ENCODE measurements at places on chromosomes 13 and 19. TPM values are rescaled to one million over a fixed set of nuclear protein-coding genes. Genes with fewer than 3 reads are reported as not detected.

- no peak for DNase-seq
- no peak overlapping the region for H3K4me3 ChIP-seq
- no peaks in the 10 kb centered on the region for H3K36me3 ChIP-seq
- H3K4me1 ChIP-seq, result no peaks in the 10 kb centered on the region
Measured at GRCh38 chr13:41332829-41333228, 21.8 kb downstream of the NAA16 start.

DNA sequence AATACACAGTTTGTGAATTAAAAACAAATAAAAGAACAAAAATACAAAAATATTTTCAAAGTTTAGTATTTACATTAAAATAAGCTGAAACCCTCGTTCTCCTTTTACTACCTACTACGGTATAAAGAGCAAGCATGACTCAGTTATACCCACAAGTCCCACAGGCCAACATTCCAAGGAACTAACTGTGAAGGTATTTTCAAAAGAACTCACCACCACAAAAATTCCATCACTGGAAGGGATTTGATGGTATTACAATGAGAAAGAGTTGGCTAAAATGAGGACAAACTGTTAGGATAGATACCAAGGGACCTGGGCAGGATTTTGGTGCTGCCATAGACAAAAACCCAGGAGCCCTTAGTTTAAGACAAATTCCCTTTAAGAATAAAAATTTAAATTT lies 122.7 kb downstream of the TBC1D4 start:
- no peaks in the 10 kb centered on the region for H3K4me1 ChIP-seq
- no peak for DNase-seq
- no peaks in the 10 kb centered on the region for H3K36me3 ChIP-seq
- no peaks in the 10 kb centered on the region for H3K27me3 ChIP-seq
- H3K27ac ChIP-seq, result no peak overlapping the region
- no peak overlapping the region for H3K4me3 ChIP-seq

DNA sequence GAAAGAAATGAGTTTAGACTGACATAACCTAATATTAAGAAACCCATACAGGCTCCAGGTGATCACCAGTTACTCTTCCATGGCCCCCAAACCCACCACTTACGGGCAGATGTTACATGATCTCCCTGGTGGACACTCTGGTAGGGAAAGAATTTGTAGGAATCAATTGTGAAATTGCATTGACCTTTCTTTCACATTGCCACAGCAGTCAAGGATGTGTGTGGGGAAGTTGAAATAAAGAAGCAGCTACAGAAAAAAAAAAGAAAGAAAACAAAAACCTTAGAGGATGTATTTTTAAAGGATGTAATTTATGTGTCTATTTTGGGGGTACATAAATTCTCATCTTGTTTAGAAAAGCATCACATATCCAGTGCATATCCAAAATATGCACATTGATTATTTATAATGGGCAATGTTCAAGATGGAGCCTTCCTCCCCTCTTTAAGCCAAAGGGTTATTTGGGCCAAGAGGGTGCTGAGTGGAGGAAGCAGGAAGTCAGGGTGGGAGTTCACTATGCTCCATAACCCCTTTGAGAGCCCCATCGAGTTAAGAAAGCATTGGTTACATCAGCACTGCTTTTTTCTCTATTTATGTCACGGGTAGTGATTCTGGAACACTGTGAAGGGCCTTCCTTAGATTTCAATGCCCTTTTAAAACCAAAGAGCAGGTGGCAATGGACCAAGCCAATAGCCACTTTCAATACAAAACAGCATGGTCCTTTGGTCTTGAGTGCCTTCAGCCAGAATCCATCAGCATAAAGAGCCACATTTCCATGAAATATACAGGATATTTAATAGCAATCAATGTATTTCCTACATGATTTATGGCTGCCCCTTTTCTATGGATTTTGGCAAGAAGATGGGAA lies 169.6 kb downstream of the LACC1 start:
- no peak for DNase-seq
- H3K27ac ChIP-seq, result no peak overlapping the region
- H3K36me3 ChIP-seq, result no peaks in the 10 kb centered on the region

ZNF254 gene
- 14.1 TPM for total RNA-seq

DNA sequence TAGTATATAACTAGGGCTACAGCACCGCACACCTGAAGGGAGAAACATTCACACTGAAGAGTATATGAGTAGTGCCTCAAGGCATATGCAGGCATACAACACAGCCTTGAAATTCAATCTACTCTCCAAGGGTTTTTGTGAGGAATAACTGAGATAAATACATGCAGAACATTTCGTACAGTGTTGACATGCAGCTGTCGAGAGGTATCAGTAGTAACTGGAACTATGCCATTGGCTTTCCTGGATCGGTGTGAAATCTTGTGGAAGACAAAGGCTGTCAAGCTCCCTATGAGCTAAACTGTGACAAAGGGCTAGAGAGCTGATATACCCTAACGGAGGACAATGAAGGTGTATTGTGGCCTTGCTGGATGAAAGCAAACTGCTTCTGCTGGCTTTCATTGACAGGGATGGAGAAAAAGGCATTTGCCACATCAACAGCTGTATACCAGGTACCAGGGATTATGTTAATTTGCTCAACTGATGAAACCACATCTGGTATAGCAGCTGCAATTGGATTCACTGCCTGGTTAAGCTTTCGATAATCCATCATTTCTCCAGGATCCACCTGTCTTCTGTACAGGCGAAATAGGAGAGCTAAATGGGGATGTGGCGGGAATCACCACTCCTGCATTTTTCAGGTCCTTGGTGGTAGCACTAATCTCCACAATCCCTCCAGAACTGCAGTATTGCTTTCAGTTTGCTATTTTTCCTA lies 16.3 kb downstream of the MTRF1 start:
- DNase-seq, result no peak
- no peaks in the 10 kb centered on the region for H3K27me3 ChIP-seq
- H3K27ac ChIP-seq, result no peak overlapping the region
- H3K4me1 ChIP-seq, result no peaks in the 10 kb centered on the region

DNA sequence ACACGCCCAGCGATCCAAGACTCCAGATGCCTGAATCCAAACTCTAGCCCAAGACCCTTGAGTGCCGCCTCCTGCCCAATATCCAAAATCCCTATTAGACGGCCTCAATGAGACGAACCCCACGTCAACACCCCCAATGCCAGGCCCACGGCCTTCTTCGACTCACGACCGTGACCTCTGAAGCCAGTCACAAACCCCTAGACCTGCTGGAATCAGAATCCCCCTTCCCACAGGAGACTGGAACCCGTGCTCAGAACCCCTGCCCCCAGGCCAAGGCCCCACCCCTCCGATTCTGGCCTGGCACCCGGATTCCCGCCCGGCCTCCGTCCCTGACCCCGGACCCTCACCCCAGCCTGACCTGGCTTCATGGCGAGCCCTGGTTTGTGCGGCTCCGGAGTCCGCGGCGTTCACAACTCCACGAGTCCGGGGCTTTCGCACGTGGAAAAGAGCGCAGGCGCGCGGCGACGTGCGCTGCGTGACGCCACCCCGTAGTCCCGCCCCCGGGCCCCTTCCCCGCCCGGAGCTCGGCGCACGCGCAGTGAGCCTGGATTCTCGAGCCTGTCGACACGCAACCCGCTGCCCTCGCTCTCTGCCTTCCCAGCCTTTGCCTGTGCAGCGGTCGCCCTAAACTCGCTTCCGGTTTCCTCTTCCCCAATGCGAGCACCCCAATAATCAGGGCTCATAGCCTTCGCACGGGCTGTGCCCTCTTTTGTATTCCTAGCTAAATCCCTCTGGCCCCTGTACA lies at the start of gene FBL:
TSS of gene FBL (minus strand) at position 447 of the 745 bp plus-strand sequence. CDS start at position 368, 79 bp downstream.
- H3K4me1 ChIP-seq, result peaks cover 13% of the 10 kb centered on the region
- peak; percentile 98 for DNase-seq
- peak within 1 kb of the TSS; percentile 65 for H3K4me3 ChIP-seq
- H3K36me3 ChIP-seq, result no peaks in the 10 kb centered on the region

DNA sequence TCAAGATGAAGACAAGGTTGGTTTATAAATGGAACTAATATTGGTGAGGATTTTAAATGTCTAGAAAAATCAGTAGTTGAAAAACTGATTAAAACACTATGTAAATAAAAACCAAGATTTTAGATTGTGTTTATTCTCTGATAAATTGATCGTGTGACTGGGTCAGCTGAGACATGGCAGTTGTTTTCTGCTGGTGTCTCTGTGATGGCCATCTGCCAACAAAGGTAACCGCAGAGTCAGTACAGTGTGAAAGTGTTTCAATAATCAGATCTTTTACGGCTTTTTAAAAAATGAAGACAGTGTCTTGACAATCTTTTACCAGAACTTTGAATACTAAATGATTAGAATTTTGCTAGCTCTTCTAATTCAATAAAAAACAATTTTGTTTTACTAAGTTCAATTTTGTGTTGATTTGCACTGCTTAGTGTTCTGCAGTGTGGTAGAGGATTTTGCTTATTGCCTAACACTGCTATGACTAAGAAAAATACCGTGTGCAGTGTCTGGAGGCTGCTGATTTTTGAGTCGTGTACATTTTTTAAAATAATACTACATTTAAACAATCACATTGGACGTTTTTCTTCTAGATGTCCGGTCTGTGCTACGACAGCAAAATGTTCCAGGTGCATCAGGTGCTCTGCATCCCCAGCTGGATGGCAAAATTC lies 32.7 kb upstream of the GPR183 start:
- no peaks in the 10 kb centered on the region for H3K4me1 ChIP-seq
- no peaks in the 10 kb centered on the region for H3K27me3 ChIP-seq
- H3K4me3 ChIP-seq, result no peak overlapping the region
- H3K27ac ChIP-seq, result no peak overlapping the region
- H3K36me3 ChIP-seq, result no peaks in the 10 kb centered on the region

DNA sequence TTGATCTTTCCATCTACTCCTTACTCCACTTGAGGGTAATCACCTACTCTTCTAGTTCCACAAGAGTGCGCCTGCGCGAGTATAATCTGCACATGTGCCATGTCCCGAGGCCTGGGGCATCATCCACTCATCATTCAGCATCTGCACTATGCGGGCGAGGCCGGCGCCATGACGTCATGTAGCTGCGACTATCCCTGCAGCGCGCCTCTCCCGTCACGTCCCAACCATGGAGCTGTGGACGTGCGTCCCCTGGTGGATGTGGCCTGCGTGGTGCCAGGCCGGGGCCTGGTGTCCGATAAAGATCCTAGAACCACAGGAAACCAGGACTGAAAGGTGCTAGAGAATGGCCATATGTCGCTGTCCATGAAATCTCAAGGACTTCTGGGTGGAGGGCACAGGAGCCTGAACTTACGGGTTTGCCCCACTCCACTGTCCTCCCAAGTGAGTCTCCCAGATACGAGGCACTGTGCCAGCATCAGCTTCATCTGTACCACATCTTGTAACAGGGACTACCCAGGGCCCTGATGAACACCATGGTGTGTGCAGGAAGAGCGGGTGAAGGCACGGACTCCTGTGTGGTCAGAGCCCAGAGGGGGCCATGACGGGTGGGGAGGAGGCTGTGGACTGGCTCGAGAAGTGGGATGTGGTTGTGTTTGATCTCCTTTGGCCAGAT lies 2.7 kb upstream of the KLK2 start:
- no peaks in the 10 kb centered on the region for H3K27me3 ChIP-seq
- H3K36me3 ChIP-seq, result no peaks in the 10 kb centered on the region
- DNase-seq, result no peak
- no peaks in the 10 kb centered on the region for H3K4me1 ChIP-seq

DNA sequence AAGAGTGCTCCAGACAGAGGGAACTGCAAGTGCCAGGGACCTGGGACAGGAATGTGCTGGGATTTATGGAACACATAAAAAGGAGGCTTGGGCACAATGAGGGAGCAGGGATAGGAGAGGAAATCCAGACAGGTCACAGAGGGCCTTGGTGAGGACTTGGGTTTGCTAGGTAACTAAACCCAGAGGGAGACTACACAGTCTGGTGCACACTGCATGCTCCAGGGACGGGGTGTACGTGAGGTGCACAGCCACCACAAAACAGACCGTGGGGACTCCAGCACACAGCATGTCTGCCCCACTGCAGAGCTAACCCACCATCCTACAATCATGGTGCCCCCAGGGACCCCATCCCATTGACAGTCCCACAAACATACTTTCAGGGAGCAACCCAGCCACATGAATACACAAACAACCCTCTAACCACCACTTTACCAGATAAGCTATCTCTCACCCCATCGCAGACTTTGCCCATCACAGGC lies 5.5 kb upstream of the ZFP36 start:
- H3K27me3 ChIP-seq, result no peaks in the 10 kb centered on the region
- H3K36me3 ChIP-seq, result no peaks in the 10 kb centered on the region
- H3K4me1 ChIP-seq, result peaks cover 24% of the 10 kb centered on the region
- no peak for DNase-seq
- H3K4me3 ChIP-seq, result no peak overlapping the region

- no peaks in the 10 kb centered on the region for H3K27me3 ChIP-seq
- no peaks in the 10 kb centered on the region for H3K36me3 ChIP-seq
- DNase-seq, result peak; percentile 78
- H3K4me1 ChIP-seq, result peaks cover 13% of the 10 kb centered on the region
Measured at GRCh38 chr13:99191900-99192399, 8.7 kb upstream of the UBAC2 start.

GRCh38 chr19:29795461-29796172 lies 16.2 kb upstream of the CCNE1 start:
- H3K4me3 ChIP-seq, result no peak overlapping the region
- H3K27ac ChIP-seq, result no peak overlapping the region
- no peak for DNase-seq

GRCh38 chr19:13181747-13182388 lies 31.7 kb downstream of the IER2 start:
- H3K4me3 ChIP-seq, result no peak overlapping the region
- H3K4me1 ChIP-seq, result no peaks in the 10 kb centered on the region
- no peaks in the 10 kb centered on the region for H3K36me3 ChIP-seq
- peak; percentile 76 for DNase-seq
- no peak overlapping the region for H3K27ac ChIP-seq

KIR2DL3 gene
- total RNA-seq, result not detected

DNA sequence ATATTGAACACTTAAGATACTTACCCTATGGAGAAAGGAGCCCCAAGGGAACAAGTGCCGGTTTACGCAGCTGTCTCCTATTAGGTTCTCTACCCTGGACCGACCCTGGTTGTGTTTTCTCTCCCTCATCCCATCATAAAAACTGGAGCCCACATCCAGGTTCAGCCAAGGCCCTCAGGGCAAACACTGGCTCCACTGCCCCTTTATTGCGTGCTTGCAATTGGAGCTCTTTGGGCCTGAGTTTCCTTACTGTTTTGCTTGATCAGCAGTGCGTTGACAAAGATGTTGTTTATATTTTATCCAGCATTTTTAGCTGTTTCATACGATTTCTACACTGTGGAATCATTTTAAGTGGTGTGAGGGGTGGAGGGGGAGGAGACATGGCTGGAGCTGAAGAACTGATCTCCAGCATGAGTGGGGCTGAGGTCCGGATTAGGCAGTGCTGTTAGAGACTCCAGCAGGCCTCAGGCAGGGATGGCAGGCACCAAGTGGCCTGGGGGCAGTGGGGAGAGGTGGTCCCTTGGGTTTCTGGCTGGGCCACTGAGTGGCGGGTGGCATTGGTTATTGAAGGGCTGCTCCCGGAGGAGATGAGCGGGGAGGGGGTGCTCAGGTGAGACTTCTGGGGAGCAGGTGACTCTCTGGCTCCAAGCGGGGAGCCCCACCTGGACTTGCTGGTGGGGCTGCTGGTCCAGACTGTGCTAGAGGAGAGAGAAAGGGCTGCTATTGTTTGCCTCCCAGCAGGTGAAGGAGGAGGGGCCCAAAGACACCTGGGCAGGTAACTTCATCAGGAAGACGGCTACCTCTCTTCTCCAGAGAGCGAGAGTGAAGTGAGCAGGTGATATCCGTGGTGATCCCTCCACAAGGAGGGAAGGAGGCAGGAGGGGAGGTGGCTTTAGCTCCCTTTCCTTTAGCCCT lies 62.4 kb upstream of the RNF113B start:
- no peak overlapping the region for H3K27ac ChIP-seq
- no peaks in the 10 kb centered on the region for H3K36me3 ChIP-seq
- no peaks in the 10 kb centered on the region for H3K27me3 ChIP-seq
- DNase-seq, result no peak

GNG7 gene
- 1.5 TPM for total RNA-seq

GRCh38 chr13:51397262-51397941 lies 55.4 kb downstream of the INTS6 start:
- no peak overlapping the region for H3K4me3 ChIP-seq
- DNase-seq, result no peak
- peaks cover 3% of the 10 kb centered on the region for H3K36me3 ChIP-seq
- H3K4me1 ChIP-seq, result no peaks in the 10 kb centered on the region
- no peak overlapping the region for H3K27ac ChIP-seq

Measured in colonic mucosa (tissue), 4 donors.